KBM-7 (cell line): ENCODE measurements at places on chromosomes 6 and 20.
A peak's percentile ranks its signal among the peaks of the same experiment; 100 is the strongest.

GRCh38 chr6:13513626-13514502 is 26.5 kb upstream of the GFOD1 start:
- DNase-seq = no peak

DNA sequence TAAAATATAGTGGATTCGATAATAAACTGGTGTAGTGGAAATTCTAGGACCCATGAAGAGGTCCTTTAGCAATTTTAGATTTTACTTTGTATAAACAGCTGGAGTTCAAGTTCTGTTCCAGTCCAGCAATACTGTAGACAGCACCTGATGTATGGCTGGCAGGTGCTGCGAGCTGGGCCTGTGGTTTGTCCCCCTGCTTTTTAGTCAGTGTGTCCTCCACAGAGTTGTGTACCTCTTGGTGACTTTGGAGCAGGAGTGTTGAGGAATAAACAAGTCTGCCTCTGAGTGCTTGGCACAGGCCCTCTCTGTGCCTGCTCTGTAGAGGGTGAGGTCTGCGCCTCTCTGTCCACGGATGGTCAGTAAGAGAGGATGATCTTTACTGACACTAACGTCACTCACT is 13.8 kb downstream of the STX16 start:
- DNase-seq = no peak

DNA sequence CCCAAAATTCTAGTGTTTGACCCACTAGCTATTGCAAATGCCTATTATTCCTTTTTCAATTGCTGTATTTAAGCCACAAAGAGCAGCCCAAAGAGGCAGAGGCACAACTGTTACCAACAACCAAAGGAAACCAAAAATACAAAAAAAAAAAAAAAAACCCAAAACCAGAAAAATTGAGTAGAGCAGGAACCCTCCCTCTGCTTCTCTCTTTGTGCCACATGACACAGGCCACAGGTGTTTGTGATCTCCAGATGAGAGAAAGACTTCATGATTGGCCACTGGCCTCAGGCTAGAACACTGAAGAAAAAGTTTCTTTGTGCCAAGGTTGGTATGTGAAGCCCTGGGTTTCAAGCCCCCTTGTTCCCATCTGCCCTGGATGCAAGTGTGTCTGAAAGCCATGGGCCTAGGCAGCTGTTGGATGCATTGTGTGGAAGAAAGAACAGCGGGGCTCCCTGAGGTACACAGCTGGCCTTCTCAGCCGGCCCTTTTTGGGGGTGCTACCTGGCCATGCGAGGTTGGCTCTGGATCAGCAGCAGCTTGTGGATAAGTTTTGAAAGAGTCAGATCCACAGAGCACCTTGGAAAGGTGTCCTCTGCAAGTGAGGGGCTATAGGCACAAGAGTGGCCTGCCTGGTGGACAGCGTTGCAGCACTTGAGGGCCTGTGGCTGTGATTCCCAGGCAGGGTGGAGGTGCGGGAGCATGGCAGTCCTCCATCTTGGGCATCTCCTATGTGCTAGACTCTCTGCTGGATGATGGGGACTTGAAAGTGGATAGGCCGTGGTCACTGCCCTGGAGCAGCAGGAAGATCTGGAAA is 204.5 kb downstream of the ZDHHC14 start:
- no peak for DNase-seq

GRCh38 chr6:164569509-164569908 is 739.9 kb downstream of the C6orf118 start:
- DNase-seq = no peak

GRCh38 chr6:6256886-6257285 is 63.6 kb downstream of the F13A1 start:
- no peak for DNase-seq

DNA sequence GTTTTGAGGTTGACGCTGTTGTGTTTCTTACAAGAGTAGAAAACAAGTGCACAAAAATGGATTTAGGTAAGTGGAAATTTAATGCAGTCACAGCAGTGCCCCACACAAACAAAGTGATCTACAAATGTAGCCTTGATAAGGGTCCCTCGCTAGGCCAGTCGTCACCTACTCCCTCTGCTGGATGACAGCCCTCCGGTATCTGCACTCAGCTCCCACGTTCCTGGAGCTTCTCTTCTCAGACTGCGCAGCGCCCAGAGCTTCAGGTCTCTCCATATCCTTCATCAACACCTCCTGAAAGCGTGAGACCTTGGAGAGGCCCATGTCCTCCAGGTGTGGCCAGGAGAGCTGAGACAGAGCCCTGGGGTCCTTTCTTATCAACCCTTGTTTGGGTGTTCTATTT is 58.3 kb upstream of the MAP3K4 start:
- DNase-seq = no peak

DNA sequence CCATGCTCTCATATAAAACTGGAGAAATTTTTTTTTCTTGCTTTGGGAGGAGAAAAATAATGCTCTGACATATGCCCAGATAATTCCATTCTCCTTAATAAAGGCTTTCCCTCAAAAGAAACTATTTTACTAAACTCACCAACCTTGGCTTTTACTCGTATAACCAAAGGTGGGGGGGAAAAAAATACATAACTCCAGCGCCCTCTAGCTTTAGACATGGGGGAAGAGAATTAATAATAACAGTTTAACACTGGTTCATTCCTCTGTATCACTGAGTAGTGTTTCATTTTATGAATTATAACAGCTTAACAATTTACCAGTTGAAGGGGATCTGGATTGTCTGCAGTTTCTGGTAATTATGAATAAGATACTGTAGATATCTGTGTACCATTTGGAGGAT is 1226.1 kb downstream of the GRIK2 start:
- peak; percentile 33 for DNase-seq

GRCh38 chr6:8958894-8959511 is 523.7 kb upstream of the SLC35B3 start:
- DNase-seq = no peak

GRCh38 chr6:14232889-14233288 is 115.3 kb downstream of the CD83 start:
- DNase-seq = no peak

DNA sequence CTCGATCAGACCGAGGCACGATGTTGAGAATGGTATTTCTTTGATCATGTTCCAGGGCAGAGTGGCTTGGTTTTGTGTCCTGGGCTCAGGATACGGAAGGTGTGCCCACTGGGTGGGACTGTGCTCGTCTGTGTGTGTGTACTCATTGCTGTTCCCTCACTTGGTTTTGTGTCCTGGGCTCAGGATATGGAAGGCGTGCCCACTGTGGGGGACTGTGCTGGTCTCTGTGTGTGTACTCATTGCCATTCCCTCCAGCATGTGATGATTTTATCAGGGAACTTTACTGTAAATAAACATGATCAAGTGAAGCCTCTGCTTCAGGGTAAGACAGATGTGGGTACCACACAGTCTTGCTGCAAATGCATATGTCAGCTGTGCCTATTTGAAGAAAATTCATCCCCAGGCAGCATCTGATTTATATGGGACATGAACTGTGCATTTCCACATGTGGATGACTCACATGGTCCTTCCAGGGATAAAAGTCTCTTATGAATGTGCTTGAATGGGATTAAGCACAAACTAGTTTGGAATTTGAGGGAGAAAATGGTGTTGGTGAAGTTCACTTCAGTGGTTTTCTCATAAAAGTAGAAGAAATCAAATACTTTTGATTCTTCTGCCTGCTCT is 274.3 kb downstream of the QKI start:
- no peak for DNase-seq

DNA sequence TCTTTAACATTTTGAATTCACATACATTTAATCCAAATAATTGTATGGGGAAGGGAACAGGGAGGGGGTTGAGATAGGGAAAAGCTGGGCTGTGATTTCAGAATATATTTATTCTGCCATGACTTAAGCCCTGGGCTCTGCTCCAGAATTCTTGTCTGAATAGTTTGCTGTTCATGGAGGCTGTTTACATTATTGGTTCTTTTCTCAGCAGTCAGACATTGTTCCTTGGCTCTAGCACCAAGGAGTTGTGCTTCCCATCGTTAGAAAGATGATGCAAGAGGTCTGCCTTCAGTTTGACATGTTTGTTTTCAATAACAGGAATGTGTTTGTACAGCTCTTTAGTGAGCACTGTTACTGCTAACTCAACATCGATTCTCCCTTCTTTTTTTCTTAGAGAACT is 198.8 kb upstream of the CDYL start:
- no peak for DNase-seq

- DNase-seq = no peak
Observed at GRCh38 chr20:11445161-11445560, 472.5 kb upstream of the BTBD3 start.

DNA sequence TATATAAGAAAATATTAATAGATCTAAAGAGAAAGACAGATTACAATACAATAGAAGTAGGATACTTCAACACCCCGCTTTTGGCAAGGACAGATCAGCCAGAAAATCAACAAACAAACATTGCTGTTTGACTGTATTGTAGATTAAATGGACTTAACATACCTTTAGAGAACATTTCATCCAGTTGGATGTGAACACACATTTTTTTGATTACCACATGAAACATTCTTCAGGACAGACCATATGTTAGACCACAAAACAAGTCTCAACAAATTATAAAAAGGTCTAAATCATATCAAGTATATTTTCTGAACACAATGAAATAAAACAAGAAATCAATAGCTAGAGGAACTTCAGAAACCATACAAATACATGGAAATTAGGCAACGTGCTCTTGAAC is 148.2 kb downstream of the TRMT11 start:
- no peak for DNase-seq

DNA sequence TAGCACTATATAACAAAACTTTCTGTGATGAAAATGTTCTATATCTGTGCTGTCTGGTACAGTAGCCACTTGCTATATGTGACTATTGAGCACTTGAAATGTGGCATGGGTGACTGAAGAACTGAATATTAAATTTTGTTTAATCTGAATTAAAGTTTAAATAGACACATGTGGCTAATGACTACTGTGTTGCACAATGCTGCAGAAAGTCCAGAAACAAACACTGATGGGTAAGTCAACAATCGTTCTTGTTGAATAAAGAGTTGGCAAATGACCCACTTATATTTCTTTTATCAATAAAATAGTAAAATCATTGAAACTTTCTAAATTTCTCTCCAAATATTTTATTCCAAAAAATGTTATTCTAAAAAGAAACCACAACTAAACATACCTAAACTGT is 81.8 kb downstream of the PROKR2 start:
- no peak for DNase-seq

GRCh38 chr20:14334306-14334930 is 3.0 kb downstream of the FLRT3 start:
- no peak for DNase-seq
